ENCODE measurements at places on chromosomes 16 and 17.
A peak's percentile ranks its signal among the peaks of the same experiment; 100 is the strongest.

GRCh38 chr17:34291721-34292348, 6.3 kb downstream of the CCL11 start:
- DNase-seq = no peak

DNA sequence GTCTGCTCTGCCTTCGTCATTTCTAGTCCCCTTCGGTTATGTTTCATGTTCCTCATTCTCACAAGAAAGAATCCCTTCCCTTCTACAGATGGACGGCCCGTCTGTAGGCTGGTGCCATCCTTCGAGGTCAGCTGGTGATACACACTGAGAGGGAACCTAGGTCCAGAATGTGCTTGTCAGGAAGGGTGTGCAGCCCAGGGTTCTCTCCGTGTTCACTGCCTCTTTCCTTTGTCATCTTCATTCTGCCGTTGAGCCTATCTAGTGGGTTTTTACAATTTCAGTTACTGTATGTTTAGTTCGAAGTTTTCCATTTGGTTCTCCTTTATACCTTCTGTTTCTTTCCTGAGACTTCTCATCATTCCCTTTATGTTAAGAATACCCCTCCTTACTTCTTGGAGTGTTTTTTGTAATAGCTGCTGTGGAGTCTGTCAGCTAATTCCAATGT, 18.9 kb downstream of the KIAA0513 start:
- DNase-seq = no peak

DNA sequence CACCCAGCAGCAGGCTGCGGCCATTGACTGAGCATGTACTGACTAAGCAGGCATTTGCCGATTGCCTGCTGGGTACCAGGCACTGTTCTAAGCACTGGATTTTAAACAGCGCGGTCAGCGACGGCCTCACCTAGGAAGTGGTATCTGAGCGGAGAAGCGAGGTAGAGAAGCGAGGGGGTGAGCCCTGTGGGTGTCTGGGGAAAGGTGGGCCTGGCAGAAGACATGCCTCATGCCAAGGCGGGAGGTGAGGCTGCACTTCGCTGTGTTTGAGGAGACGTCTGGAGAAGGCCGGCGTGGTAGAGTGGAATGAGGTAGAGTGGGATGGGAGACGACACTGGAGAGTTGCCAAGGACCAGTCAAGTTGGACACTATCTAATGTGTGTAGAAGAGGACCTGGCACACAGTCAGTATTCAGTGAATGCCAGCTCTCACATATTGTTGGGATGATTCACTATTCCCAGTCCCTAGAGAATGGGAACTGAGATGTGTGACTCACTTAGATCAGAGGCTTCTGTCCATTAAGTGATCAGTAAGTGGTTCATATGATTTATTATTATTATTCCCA, 14.4 kb downstream of the SYCE1L start:
- DNase-seq = no peak

DNA sequence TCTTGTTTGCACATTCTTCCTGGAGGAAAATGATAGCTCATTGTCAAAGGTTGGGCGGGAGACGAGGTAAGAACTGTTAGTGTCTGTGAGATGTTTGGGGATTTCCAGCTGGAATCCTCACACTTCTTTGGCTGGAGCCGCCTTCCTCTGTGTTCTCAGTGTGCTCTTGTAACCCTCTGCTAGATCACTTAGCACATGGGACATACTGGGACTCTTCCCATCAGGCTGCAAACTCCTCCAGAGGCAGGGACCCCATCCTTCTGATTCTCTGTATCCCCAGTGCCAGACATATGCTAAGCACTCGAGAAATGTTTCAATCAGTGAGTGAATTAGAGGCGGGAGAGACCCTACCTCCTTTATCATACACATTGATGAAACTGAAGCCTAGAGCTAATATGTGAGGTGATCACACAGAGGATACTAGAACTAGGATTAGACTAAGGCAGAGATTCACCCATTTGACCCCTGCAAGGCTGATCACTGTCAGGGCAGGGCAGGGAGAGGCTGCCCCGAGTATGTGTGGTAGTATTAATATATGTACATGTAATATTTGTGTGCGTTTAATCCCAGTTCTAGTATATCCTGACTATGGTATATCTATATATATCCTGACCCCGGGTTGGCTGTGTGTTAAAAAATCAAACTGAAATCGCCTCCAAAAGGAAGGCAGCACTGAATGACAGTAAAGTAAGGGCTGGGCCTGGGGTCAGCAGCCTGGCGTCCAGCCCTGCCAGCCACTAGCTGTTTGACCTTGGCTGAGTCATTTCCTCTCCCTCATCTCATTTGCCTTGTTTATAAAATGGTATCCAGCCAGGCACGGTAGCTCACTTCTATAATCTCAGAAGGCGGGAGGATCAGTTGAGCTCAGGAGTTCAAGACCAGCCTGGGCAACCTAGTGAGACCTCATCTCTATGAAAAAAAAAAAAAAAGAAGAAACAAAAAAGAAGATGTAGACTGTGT, 75.5 kb upstream of the TBX2 start:
- DNase-seq = no peak

DNA sequence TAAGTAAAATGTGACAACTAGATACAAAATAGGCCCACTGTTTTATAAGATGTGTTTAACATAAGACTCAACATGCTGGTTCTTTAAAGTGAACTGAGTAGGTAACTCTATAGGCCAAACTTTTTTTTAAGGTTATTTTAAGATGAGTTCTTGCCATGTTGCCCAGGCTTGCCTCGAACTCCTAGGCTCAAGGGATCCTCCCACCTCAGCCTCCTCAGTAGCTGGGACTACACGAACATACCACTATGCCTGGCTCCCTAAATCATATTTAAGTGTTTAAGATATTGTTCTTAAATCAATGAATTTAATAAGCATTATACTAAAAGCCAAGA, 69.9 kb downstream of the USP32 start:
- DNase-seq = no peak

DNA sequence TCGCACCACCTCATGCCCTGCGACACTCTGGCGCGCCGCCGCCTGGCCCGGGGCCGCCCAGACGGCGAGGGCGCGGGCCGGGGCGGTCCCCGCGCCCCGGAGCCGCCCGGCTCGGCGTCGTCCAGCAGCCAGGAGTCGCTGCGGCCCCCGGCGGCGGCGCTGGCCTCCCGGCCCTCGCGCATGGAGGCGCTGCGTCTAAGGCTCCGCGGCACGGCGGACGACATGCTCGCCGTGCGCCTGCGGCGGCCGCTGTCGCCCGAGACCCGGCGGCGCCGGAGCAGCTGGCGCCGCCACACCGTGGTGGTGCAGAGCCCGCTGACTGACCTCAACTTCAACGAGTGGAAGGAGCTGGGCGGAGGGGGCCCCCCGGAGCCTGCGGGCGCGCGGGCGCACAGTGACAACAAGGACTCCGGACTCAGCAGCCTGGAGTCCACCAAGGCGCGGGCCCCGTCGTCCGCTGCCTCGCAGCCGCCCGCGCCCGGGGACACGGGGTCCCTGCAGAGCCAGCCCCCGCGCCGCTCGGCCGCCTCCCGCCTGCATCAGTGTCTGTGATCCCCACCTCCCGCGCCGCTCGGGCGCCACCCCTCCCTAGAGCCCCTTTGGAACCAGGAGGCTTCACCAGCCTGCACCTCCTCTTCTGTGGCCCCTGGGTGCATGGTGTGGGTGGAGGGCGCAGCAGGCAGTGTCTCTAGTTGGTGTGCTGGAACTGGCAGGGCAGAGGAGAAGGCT, 82.3 kb downstream of the ARHGAP23 start:
- DNase-seq = no peak

DNA sequence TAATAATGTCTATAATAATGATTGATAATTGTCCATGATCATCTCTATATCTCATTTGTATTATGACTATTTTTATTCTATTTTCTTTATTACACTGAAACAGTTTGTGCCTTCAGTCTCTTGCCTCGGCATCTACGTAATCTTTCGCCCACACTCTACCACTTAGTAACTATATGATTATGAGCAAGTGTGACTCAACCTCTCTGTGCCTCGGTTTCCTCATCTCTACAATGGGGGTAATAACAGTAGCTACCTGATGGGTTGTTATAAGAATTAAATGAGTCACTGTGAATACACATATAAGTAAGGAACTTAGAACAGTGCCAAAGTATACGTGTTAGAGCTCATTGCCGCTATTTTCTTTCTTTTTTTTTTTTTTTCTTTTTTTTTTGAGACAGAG, 3.7 kb upstream of the SLC16A11 start:
- peak; percentile 32 for DNase-seq

DNA sequence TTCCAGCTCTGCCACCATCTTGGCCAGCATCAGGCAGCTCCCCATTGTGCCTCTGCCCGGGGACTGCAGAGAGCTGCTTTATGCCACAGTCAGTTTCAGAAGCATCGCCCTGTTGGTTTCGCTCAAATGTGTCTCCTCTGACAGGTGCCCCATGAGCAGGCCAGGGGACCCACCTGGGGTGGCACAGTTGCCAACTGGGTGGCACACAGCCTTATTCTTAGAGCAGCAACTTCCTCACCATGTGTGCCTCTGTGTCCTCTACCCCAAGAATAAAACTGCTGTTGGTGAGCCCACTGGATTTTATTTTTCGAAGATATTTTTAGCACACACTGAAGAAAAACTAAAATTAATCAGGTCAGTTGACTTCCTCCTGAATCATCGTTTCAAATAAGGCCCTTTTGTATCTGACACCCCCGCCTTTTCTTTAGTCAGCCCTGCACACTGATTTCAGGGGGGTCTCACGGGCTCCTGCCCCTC, 44.9 kb upstream of the CACNG5 start:
- no peak for DNase-seq

DNA sequence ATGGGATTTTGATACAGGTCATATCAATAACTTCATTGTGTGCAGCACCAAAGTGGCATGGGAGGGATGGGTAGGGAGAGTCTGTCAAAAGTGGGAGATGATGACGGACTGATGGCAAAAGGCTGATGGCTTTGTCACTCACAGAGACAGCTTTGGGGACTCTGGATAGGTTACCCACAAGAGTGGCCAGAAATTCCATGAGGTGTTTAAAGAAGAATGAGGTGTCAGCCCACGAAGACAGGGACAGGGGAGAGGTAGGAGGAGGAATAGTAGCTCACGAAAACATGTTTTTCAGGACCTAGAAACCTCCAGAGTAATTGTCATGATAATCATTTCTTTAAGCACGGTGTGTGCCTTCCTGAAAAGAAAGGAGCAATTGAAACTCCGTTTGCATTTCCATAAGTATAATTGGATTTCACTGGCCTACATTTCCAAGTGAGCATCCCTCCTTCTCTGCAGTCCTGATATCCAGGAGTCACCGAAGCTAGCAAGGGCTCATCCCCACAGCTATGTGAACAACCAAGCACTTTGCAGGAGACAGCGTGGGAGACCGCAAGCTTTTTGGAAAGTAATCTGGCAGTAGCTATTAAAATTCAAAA, 60.0 kb downstream of the HSD17B2 start:
- DNase-seq = no peak

DNA sequence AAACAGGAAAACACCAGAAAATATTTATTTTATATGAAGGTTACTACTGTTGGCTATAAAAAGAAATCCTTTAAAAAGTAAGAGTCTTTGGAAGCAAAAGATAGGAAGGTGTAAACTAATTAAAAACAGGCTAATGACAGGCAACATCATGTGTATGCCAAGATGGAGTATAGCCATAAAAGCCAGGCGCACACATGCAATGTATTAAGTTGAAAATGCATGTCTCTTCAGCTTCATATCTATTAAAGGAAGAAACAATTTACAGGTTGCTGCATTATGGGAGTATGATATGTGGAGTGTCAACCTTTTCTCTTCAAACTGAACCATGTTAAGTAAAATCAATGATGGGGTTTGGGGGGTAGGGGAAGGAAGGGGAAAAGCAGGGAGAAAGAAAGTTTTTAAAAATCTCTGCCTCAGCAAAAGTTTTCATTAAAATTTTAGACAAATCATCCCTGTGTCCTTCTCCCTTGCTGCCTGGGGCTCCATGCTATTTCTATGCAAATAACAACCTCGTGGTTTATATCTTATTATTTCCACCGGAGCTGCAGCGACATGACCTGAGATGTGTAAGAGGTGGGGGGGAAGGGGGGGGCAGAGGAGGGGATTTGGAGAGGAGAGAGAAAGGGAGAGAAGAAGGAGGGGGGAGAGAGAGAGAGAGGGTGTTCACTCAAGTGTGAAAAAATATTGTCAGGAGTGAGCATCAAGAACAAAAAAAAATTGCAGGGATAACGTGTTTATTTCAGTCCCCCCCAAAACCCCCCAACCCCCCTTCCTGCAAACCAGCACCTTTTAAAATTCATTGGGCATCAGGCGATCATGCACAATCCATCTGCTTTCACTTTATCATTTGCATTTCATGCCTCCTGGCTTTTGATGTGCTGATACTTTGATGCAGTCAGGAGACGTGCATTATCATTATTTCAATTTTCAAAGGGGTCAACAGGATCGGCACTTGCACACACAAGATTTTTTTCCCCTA, 197.6 kb downstream of the AATF start:
- no peak for DNase-seq

GRCh38 chr17:63641692-63642448, 19.7 kb downstream of the MAP3K3 start:
- no peak for DNase-seq

GRCh38 chr17:65163990-65164495, 26.9 kb downstream of the RGS9 start:
- DNase-seq = peak; percentile 63

- no peak for DNase-seq
Observed at GRCh38 chr16:17301593-17302135, 169.1 kb downstream of the XYLT1 start.

DNA sequence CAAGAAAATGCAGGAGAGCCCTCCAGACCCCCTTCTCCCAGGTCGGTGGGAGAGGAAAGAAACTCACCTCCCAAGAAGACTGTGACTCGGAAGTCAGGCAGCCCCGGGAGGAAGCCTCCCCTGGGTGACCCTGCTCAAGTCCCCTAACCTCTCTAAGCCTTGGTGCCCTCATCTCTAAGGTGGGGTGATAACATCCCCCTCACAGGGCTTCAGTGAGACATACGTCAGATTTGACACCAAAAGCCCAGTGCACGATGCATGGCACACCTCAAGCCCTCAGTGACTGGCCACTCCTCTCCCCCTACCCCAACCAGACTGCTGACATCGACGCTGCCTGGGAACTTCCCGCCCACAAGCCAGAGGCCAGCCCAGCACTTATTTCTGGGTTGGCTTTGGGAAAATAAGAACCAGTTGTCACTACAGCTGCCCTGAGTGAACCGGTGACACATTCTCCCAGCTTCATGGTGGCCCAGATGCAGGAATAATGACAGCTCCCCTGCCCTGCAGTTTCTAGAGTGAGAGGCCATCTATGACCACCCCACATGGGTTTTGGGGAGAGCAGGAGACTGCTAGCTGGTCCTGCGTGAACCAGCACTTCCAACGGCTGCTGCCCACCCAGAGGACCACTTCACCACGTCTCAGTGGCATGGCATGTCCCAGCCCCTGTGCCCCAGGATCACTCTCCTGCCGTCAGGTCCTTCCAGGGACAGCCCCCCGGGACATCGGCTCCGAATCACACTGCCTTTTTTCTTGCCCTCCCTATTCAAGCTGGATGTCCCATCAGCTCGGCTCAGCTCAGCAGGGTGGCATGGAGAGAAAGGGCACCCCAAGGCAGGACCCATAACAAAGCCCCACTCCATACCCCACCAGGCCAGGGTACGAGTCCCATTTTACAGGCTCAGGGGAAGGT, 9.5 kb downstream of the KNOP1 start:
- no peak for DNase-seq
